ENCODE measurements at places on chromosomes 12 and 14. TPM values are rescaled to one million over a fixed set of nuclear protein-coding genes. Genes with fewer than 3 reads are reported as not detected.

RND1 gene
- 0.17 TPM for total RNA-seq

RAPGEF3 gene
- 1.5 TPM for total RNA-seq

FAM181A gene
- not detected for total RNA-seq

PLEKHD1 gene
- not detected for total RNA-seq

DEPDC4 gene
- total RNA-seq, result 0.35 TPM

WIF1 gene
- not detected for total RNA-seq

NFE2 gene
- total RNA-seq, result not detected

Measured in pericardium fibroblast (primary cell).